Spleen (tissue), 13 donors: ENCODE measurements at places on chromosomes 2 and 18. TPM values are rescaled to one million over a fixed set of nuclear protein-coding genes. Genes with fewer than 3 reads are reported as not detected.

- no peak for DNase-seq
- no peak overlapping the region for H3K4me3 ChIP-seq
- no peaks in the 10 kb centered on the region for H3K4me1 ChIP-seq
Measured at GRCh38 chr18:54149078-54149697, 75.3 kb downstream of the MBD2 start.

DNA sequence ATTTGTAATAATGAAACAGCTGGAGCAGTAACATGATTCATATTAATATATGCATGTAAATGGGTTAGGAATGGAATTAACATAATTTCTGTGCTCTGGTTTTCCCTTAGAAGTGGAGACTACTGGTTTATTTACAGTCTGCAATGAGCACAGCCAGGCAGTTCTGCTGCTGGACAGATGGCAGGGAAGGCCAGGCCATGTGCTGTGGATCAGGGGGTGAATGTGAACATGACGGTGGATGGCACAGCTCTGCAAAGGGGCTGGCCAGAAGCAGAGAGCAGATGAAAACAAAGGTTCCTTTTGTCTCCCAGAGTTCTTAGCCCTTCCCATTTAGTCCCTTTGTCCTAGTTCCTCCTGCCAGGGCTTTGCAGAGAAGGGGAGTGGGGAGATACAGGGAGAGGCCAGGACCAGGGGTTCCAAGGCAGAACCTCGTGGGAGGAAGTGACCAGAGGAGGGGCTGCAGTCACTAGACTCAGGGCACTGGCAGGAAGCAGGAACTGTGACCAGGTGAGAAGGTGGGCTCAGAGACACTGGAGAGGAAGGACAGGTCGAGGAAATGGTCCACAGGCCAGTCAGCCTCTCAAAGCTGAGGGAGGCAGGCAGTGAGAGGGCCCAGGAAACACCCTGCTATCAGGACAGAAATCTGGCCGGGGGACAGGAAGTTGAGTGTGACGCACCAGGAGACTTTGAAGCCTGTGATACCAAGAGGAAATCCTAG lies 112.9 kb upstream of the ATP8B1 start:
- H3K36me3 ChIP-seq = no peaks in the 10 kb centered on the region
- DNase-seq = no peak
- H3K4me1 ChIP-seq = no peaks in the 10 kb centered on the region
- no peak overlapping the region for H3K4me3 ChIP-seq
- no peak overlapping the region for H3K27ac ChIP-seq

Gene EPHA4
- 17.5 TPM for total RNA-seq

GRCh38 chr18:59492756-59493421 lies 133.8 kb upstream of the LMAN1 start:
- H3K27ac ChIP-seq = no peak overlapping the region
- no peaks in the 10 kb centered on the region for H3K27me3 ChIP-seq
- no peaks in the 10 kb centered on the region for H3K36me3 ChIP-seq
- H3K4me3 ChIP-seq = no peak overlapping the region

Gene TUBA3D
- total RNA-seq = not detected

Gene KIF1A
- total RNA-seq = 0.55 TPM

- DNase-seq = no peak
- H3K27ac ChIP-seq = peak overlapping the region; percentile 14
- H3K4me3 ChIP-seq = no peak overlapping the region
- no peaks in the 10 kb centered on the region for H3K27me3 ChIP-seq
Measured at GRCh38 chr18:44826418-44827259, 146.0 kb downstream of the SETBP1 start.

- H3K4me3 ChIP-seq = peak overlapping the region; percentile 85
- H3K27me3 ChIP-seq = no peaks in the 10 kb centered on the region
- no peaks in the 10 kb centered on the region for H3K36me3 ChIP-seq
- peaks cover 16% of the 10 kb centered on the region for H3K4me1 ChIP-seq
- H3K27ac ChIP-seq = peak overlapping the region; percentile 40
- DNase-seq = peak; percentile 80
Measured at GRCh38 chr2:32947076-32947483, 327 bp downstream of the LTBP1 start.

DNA sequence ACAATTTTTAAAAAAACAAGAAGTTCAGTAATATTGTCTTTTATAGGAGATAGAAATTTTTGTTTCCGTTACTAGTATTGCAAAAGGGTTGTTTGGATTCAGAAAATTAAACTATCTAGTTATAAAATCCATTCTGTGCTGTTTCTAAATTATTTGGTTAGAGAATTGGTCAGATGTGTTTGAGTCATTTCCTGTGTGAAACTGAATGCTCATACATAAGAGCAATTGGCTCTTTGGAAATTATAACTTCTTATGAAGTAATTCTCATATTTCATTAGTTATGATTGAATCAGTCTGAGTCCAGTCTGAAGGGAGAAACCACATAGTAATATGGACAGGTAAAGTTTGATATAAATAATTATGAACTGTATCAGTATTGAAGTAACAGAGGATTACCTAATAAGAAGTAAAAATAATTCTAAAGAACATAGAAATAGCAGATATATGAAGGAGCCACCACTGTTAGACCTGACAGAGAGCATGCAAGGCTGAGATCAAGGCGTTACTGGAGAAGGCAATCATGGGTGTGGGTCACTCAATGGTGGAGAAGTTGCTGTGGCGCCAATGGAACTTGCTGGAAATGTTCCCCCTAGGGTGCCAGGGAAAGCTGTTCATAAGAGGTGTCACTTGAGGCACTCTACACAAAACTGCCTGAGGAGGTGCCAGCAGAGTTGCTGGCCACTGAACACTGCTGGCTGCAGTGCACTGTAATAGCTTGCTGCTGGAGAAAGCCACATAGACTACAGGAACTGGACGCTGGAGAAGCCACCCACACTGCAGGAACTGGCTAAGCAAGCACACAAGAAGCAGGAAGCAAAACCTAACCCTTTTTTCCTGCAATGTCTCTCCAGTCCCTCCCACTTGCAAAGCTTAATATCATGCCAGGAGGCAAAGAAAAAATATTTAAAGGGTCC lies 18.0 kb upstream of the FAP start:
- H3K36me3 ChIP-seq = peaks cover 7% of the 10 kb centered on the region
- DNase-seq = peak; percentile 69
- no peak overlapping the region for H3K4me3 ChIP-seq

DNA sequence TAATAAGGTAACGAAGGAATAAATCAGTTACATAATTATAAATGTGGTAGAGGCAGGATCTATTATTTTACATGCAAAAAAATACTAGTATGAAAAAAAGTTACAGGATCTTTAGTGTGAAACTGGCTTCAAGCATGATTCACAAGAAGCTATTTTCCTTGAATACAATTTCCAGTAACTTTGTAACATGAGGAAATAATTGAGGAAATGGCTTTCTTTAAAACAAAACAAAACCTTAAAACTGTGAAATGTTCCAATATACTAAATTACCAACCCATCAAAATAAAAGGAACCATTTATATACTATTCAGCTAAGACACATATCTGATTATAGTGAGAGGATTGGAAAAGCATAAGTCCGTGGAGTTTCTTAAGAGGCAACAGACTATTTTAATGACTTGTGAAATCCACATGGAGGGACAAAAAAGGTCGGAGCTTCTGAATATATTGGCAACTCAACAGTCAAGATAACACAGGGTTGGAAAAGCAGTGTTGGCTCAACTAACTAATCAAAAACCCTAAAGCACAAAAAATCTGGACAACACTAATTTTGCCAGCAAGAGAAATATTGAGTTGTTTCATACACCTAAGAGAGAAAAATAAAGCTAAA lies 10.6 kb downstream of the IRS1 start:
- no peak for DNase-seq
- H3K36me3 ChIP-seq = no peaks in the 10 kb centered on the region
- H3K27me3 ChIP-seq = no peaks in the 10 kb centered on the region

Gene UGT1A8
- total RNA-seq = not detected

Gene TEX51
- not detected for total RNA-seq

DNA sequence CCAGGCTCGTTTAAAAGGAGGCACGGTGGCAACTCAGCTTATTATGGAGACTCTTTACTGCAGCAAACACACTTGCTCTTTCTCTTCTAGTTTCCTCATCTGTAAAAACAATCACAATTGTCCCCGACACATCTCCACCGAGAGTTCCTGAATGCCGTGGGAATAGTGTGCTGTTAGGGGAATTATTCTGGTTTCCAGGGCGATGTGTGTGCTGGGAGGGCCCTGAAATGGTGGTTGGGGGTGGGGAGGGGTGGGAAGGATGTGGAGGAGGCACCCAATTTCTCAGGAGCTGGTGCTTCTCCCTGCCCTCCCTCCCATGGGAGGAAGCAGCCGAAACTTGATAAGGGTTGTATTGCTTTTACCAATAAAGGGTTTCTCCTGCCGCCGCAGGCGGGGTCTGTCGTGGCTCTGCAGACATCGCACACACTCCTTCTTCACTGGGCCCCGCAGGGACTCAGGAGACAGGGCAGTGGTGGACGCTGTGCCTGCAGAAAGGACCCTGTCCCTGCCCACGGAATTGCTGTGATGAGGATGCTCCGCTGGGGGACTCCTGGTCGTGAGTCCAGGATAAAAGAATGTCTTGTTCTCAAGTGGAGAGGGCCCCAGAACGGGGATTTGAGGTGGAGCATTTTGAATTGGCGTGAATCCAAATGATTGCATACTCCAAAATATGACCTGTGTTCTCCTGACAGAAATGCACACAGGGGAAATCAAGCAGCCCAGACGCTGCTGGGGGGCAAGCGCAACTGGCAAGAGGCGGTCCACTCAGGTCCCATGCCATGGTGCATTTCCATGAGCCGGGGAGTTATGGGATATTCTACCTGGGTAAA lies 119.2 kb downstream of the ACKR3 start:
- no peaks in the 10 kb centered on the region for H3K4me1 ChIP-seq
- H3K4me3 ChIP-seq = no peak overlapping the region
- no peaks in the 10 kb centered on the region for H3K36me3 ChIP-seq
- no peaks in the 10 kb centered on the region for H3K27me3 ChIP-seq

GRCh38 chr2:85340034-85340892 lies 12.5 kb upstream of the TGOLN2 start:
- H3K27ac ChIP-seq = no peak overlapping the region
- H3K36me3 ChIP-seq = peaks cover 20% of the 10 kb centered on the region
- no peaks in the 10 kb centered on the region for H3K27me3 ChIP-seq

- H3K4me3 ChIP-seq = no peak overlapping the region
- no peak overlapping the region for H3K27ac ChIP-seq
- peaks cover 19% of the 10 kb centered on the region for H3K27me3 ChIP-seq
- DNase-seq = no peak
- no peaks in the 10 kb centered on the region for H3K36me3 ChIP-seq
Measured at GRCh38 chr2:172231508-172231907, 128.8 kb upstream of the DLX2 start.

GRCh38 chr18:59553273-59553870 lies 143.9 kb downstream of the CCBE1 start:
- no peaks in the 10 kb centered on the region for H3K36me3 ChIP-seq
- H3K4me1 ChIP-seq = no peaks in the 10 kb centered on the region
- no peak for DNase-seq

DNA sequence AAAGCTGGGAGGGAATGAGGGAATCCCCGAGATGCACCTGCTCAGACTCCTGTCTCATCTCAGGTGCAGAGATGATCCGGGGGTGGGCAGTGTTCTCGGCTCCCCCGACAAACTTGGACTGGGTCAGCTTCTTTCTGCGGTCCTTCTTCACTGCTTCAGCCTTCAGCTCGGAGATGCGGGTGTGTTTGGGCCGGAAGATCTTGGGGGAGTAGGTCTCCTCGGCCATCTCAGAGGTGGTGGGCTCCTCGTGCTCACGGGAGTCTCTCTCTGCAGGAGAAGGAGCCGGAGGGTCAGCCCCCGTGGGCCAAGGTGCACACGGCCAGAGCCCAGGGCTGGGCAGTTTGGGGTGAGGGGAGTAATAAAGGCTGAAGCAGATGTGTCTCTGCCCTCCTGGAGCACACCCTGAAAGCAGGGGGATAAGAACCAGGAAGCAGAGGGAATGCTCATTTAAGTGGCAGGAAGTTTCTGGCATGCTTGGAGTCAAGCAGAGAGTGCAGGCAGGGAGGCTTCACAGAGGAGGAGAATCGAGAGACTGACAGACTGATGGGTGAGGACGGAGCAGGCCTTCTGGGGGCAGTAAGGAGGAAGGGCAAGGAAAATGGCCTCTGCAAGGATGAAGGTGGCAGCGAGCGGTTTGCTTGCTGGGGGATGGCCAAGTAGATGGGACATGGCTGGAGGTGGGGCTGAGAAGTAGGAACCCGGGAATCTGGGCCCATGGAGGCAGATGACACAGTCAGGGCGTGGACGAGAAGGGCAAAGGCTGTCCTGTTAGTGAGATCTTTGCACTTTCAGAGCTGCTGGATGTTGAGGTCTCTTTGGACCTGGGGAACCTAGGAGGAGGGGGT lies 16.3 kb downstream of the IGFBP5 start:
- peaks cover 33% of the 10 kb centered on the region for H3K27me3 ChIP-seq
- H3K36me3 ChIP-seq = no peaks in the 10 kb centered on the region
- H3K4me3 ChIP-seq = no peak overlapping the region
- peak; percentile 65 for DNase-seq

Gene CD8B
- 9.3 TPM for total RNA-seq

DNA sequence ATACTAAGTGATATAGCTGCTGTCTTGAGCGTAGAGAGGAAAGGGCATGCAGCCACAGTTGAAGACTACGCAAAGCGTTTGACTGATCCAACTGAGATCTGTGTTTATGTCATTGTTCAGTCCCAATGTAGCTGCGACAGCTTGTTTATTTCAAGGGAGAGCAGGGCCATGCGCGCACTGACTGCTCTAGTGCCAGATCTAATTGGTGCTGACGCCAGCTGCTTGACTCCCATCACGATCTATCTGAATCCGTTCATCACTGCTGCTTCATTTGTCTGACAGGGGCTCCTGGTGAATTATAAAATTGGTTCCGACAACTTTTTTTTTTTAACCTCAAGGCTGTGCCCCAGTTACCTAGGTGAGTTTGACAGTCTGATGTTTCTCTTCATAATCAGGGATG lies 75.7 kb downstream of the CHST9 start:
- no peak overlapping the region for H3K4me3 ChIP-seq
- no peaks in the 10 kb centered on the region for H3K27me3 ChIP-seq
- no peak for DNase-seq
- H3K4me1 ChIP-seq = no peaks in the 10 kb centered on the region
- peak overlapping the region; percentile 38 for H3K27ac ChIP-seq
- H3K36me3 ChIP-seq = no peaks in the 10 kb centered on the region

DNA sequence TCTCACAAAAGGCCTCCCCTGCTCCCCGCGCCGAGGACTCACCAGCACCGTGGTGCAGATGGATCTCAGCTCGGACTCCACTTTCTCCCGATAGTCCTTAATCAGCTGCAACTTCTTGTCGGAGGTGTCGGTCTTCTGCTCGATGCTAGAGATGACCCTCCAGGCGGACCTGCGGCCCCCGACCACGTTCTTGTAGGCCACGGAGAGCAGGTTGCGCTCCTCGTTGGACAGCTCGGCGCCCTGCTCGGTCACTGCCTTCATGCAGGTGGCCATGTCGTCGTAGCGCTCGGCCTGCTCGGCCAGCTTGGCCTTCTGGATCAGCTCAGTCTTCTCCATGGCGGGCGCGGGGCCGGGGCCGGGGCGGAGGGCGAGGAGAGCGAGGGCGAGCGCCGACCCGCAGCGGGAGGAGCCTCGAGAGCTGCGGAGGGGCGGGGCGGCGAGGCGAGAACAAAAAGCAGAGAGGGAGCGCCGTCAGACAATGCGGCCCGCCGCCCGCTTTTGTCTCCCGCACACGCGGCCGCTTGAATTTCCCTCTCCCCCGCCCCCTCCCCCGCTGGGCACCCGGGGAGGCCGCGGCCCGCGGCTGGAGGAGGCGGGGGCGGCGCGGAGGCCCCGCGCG lies 571 bp downstream of the YWHAQ start:
- peaks cover 53% of the 10 kb centered on the region for H3K4me1 ChIP-seq
- peaks cover 29% of the 10 kb centered on the region for H3K36me3 ChIP-seq
- peak overlapping the region; percentile 97 for H3K27ac ChIP-seq
- H3K27me3 ChIP-seq = no peaks in the 10 kb centered on the region
- peak; percentile 95 for DNase-seq

Gene GPR155
- total RNA-seq = 15.5 TPM
